ENCODE measurements at places on chromosomes 12 and 14.

GRCh38 chr12:22458298-22458937 is 85.9 kb downstream of the C2CD5 start:
- no peak for DNase-seq

GRCh38 chr12:29682088-29682487 is 101.7 kb downstream of the TMTC1 start:
- DNase-seq = no peak

- DNase-seq = no peak
Measured at GRCh38 chr12:4900327-4900726, 9.4 kb upstream of the KCNA1 start.

DNA sequence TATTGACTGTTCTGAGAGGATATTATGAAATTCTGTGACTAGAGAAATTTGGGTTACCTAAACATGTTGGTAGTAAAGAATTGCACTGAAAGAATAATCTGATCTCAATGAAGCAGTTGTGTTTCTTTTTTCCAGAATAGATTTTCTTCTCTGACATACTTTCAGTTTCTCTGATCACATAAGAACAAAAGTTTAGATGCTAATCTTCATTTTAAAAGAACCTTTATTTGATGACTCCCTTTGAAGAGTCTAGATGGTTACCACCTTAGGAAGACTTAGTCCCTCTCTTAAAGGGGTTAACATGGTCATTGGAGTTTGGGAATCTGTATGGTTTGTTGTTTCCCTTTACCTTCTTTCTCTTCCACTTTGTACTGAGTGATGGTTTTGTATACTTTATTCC is 58.6 kb downstream of the MON2 start:
- no peak for DNase-seq

DNA sequence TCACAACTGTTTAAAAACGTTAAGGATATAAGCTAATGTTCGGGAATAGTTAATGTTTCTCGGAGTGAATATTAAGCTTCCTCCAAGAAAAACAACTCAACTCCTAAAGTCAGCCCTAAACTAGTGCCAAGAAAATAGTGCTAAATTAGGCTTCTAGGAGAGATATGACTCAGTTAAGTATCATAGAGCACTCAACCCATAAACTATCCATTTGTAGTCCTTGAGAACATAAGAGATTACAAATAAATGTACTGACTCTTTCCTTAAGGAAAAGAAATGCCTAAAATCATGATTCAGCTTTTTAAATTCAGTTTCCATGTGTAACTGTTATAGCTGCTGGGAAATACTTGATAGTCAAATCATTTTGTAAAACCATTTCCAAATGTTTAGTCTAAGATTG is 117.1 kb downstream of the HMGA2 start:
- no peak for DNase-seq

DNA sequence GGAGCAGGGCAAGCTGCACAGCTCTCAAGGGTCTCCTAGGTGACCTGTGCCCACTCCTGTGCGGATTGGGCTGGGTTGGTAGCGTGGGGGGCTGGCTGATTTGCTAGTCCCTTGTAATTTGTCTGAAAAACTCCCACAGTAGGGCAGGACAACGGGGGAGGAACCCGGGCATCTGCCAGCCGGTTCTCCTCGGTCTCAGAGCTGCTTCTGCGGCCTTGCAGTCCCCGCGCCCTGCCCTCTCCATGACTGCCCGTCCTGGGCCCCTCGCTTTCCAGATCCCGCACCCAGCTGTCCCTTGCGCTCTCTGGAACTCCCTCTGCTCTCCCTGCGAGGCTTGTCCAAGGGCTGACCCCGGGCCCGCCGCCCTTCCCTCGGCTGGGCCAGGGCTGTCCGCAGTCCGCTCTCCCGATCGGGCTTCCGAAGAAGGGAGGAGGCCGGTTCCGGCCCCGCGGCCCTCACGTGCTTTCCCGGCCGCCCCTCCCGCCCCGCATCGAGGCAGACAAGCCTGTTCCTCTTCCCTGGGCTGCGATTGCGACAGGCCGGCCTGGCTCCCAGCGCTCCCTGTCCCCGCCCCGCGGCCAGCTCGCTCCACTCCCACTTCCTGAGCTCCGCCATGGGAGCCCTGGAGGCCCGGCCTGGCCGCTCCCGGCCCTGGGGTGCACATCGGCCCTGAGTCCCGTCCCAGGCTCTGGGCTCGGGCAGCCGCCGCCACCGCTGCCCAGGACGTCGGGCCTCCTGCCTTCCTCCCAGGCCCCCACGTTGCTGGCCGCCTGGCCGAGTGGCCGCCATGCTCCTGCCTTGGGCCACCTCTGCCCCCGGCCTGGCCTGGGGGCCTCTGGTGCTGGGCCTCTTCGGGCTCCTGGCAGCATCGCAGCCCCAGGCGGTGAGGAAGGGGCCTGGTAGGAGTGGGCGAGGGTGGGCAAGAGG is at the start of gene LTBR:
Gene LTBR, plus strand, starts transcription at position 591 of the 927 bp plus-strand sequence. Its CDS starts 197 bp downstream, at position 788.
- DNase-seq = no peak

GRCh38 chr12:120668868-120669840 is 17.8 kb upstream of the MLEC start:
- peak; percentile 23 for DNase-seq

DNA sequence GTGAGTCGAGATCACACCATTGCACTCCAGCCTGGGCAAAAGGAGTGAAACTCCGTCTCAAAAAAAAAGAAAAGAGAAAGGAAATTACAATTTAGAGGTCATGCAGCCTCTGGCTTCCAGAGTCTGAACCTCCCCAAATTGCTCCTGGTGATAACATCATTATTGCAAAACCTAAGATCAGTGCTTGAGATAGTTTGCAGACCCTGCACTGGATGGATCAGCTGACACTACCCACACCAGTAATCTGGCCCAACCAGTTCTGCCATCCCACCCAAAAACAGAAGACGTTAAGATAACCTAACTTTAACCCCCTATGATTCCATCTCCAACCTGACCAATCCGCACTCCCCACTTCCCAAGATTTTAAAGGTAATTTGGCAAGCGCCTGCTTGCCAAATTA is 353.7 kb upstream of the DIO2 start:
- no peak for DNase-seq

- no peak for DNase-seq
Measured at GRCh38 chr12:48811437-48812090, 6.7 kb upstream of the CACNB3 start.

DNA sequence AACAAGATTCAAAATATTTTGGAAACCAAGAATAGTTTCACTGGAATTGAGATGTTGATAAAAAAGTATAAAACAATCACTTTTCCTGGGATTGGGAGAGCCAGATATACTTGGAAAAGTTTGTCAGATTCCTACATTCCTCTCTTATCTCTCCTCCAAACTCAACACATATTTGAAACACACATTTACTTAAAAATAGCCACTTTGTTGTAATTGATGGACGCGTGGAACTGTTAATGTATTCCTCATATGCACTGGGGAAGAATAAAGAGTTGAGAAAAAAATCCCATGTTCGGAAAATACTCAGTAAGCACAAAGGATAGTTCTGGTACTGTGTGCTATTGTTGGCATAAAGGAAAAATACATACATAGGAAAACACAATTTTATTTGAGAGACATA is 195.6 kb upstream of the FLRT2 start:
- no peak for DNase-seq

GRCh38 chr12:68420225-68421010 is 88.3 kb upstream of the MDM1 start:
- DNase-seq = no peak

GRCh38 chr14:91418387-91419043 is 895 bp upstream of the CCDC88C start:
- peak; percentile 77 for DNase-seq

- no peak for DNase-seq
Measured at GRCh38 chr14:51185754-51186153, 54.3 kb upstream of the TMX1 start.

- no peak for DNase-seq
Measured at GRCh38 chr14:74974364-74975058, 19.1 kb upstream of the PGF start.

DNA sequence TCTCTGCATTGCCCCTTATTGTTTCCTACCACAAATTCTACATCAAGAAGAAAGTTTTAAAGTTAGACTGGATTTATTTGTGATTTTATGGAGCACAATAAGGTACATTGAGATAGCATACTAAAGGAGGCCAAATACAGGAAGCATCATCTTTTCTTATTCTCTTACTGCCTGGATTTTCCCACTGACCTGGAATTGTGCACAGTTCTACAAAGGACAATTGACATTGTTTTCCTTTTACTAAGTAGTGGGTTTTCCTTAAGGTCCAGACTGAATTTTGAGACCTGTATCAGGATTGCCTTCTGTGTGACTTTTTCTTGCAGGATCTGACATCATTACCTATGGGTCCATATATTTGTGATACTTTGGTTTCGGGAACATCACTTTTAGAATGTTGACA is 18.8 kb upstream of the ZNF140 start:
- no peak for DNase-seq

- no peak for DNase-seq
Measured at GRCh38 chr12:58463051-58463450, 457.3 kb downstream of the LRIG3 start.

- no peak for DNase-seq
Measured at GRCh38 chr14:75884198-75884611, 97.6 kb downstream of the TGFB3 start.

DNA sequence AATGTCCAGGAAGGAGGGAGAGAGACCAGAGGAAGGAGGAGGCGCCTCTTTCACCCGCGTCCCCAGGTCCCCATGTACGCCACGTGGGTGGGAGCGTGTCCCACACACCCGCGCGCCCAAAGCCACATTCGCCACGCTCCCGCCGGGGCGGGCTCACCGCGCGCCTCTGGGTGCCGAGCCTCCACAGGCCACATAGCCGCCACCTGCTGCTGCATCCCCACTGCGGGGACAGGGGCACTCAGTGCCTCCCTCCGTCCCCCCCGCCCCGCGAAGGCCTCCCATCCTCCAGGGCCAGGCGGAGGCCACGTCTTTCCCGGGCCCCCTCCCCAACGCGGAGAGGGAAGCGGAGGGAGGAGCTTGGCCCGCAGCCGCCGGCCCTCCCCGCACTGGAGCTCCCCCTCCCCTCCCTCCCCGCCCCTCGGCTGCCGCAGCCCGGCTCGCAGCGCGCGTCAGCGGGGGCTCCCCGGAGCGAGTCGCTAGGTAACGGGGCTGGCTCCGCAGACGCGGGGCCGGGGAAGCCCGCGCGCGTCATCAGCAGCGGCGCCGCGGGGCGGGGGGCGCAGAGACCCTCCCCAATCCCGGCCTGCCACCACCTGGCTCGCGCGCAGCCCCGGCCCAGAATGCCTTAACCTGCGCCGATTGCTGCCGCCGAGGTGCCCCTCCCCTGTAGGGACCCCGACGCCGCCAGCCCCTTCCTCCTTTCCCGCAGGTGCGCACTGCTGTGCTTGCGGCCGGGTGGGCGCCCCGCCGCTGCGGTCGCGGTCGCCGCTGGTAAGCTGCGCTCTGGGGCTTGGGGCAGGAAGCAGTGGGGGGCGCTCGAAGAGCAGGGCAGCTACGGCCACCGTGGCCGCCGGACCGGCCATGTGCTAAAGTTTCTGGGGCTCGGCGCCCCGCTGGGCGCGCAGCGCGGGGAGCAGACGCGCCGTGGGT is 536 bp upstream of the TUNAR start:
- peak; percentile 27 for DNase-seq

DNA sequence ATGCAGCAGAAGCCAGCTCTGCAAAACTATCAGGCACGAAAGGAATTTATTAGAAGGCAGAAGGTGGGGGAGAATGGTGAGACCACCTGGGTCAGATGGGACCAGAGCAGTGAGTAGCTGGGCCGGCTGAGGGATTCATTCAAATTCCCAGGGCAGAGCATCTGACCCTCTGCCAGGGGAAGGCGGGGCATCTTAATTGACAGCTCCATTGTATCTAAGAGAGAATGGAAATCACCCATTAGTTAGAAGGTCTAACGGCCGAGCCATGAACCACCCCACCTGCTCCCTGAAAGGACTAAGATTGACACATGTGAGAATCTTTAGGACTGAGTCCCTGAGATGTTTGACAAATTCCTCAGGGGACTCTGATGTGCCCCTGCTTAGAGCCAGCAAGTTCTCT is 83.7 kb downstream of the PHETA1 start:
- DNase-seq = no peak

DNA sequence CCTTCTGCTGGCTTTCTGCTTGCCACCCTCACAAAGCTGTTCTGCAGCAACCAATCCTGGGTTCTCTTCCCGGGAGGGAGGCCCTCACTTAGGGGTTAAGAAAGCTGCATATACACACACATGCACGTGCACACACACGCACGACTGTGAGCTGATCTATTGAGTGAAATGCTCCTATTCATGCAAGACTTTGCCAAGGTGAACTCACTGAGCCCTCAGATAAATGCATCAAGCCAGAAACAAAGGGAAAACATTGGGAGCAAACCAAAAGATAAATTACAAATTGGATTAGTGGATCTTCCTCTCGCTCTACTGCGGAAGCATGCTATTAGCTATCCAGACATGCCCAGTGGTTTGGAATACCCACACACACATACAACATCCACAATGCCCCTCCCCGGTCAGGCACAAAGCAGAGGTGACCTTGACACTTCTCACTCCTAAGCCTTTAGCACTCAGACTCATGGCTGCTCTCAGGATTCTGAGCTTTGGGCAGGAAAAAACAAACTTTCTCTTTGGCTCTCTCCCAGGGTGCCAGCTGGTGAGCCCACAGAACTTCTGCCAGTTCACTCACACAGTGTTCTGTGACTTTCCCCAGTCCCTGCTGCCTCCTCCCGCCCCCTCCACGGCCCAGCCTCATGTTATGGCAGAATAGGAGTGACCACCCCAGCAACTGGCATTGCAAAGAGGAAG is 320.0 kb downstream of the DPF3 start:
- no peak for DNase-seq

GRCh38 chr14:103247169-103247606 is 86.8 kb upstream of the EIF5 start:
- no peak for DNase-seq

DNA sequence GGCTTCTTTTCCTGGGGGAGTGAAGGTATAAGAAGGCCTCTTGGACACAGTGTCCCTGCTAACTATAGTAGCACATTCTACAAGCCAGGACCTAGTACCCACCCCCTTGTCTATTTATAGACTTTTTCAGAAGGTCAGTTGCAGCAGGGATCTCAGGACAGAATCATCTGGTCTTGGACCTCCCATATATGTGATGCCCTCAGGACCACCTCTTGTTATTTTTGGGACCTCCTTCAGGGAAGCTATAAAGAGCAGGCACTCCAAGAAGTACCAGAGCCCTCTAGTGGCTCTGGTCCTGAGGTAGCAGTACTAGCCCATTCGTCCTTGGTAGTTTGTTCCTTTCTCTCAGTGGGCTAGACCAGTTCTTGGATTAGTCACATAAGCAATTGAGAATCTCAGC is 4.3 kb downstream of the COQ10A start:
- no peak for DNase-seq

DNA sequence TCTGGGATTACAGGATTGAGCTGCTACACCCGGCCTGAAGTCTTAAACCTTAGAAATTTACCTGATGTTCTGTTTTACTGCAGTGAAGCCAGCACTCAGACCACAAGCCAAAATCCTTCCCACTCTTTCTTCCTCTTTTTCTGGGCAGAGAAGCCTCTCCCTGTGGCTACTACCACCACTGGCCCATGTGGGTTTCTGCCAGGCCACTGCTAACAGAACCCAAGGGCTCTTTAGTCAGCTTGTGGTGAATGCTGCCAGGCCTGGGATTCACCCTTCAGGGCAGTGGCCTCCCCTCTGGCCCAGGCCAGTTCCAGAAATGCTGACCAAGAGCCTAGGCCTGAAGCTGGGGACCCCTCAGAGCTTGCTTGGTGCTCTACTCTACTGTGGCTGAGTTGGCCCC is 35.3 kb downstream of the GAS2L3 start:
- DNase-seq = no peak
